ENCODE measurements at places on chromosomes 4 and X.

- DNase-seq = no peak
Measured at GRCh38 chr4:180953572-180953971, 1289.6 kb upstream of the TENM3 start.

DNA sequence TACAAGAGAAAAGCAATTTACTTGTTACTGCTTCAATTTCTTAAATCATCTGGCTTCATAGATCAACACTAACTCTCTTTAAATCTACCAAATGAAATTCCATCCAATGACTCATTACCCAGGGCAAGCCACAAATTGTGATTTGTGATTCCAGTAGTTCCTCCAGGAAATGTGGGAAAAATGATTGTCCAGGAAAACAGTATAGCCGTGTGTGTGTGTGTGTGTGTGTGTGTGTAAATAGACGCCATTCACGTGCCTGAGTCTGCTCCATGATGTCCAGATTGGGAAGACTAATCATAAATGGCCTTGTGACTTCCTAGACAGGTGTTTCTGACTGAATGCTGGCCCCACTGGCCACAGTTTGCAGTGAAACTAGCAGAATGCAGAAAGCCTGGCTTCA lies 121.3 kb downstream of the HS6ST2 start:
- no peak for DNase-seq

DNA sequence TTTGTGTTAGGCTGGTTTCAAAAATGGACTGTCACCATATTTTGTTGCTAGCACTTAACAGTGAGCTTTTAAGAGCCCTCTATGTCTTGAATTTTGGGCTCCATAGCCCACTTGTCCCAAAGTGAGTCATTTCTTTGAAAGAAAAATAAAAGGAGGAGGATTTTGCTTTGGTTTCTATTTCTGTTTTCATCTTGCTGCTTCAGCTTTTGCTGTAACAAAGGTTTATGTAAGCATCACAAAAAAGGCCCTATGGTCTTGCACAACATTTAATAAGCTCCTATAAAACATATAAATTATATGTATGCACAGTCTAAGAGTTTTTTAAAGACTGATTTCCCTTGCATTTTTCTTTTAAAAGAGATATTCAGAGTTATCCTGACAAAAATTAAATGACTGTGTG lies 105.2 kb downstream of the PHOX2B start:
- no peak for DNase-seq

DNA sequence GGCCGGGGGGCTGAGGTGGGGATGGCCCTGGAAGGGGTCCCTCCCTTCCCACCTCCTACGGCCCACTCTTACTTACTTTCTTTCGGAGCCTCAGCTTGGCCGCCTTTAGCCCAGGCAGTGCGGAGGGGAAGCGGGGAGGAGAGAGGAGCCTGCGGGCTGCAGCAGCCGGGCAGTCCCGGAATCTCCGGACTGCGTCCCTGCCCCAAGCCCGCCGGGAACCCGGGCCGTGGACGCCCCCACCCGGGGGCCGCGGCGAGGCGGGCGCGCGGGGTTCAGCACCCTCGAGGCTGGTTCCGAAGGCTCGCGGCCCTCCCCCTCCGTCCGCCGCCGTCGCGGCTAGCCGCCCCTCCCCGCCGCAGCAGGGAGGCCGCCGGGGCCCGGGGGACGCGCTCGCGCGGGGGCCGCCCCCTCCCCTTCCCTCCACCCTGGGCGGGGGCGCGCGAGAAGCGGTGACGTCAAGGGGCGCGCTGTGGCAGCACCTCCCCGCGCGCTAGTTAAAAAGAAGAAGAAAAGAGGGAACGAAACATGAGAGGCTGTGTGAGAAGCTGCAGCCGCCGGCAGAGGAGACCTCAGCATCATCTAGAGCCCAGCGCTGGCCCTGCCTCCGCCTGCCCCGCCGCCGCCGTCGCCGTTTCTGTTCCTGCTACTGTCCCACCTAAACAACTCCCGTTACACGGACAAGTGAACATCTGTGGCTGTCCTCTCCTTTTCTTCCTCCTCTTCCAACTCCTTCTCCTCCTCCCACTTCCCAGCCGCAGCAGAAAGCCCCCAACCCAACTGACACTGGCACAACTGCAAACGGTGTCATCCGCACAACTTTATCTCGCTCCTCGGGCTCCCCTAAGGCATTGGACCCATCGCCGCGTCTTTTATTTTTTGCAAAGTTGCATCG lies at the start of gene HHIP:
Gene HHIP (plus strand): TSS at position 526 of the 892 bp plus-strand sequence. CDS start 520 bp downstream, outside the sequence.
- DNase-seq = peak; percentile 26

DNA sequence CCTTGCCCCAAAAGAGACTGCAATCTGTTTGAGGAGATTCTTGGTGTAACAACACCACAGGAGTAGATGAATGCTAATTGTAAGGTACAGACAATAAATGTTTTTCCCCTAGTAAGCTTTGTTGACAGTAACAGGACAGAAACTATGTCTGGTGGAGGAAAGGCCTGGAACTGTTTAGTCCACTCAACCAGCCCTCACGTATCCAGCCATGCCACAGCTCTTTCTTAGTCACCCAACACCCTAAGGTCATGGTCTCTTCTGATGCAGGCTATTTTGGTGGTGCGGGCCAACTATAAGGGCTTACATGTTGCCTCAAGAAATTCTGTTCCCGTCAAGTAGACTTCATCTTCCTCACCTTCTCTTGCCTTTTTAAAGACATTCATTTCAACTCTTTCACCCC lies 75.9 kb upstream of the GAB1 start:
- DNase-seq = no peak

GRCh38 chrX:71128915-71129765 lies 10.7 kb downstream of the MED12 start:
- DNase-seq = peak; percentile 87

GRCh38 chrX:15909605-15910004 lies 55.0 kb upstream of the AP1S2 start:
- no peak for DNase-seq

- no peak for DNase-seq
Measured at GRCh38 chrX:73455171-73455570, 8.3 kb downstream of the CDX4 start.

- DNase-seq = no peak
Measured at GRCh38 chr4:478373-478772, 20.6 kb downstream of the ZNF721 start.

- peak; percentile 69 for DNase-seq
Measured at GRCh38 chr4:25234390-25235370, 847 bp downstream of the PI4K2B start.

- no peak for DNase-seq
Measured at GRCh38 chr4:39855909-39856512, 121.7 kb downstream of the PDS5A start.

- no peak for DNase-seq
Measured at GRCh38 chrX:30597216-30598012, 19.8 kb upstream of the TASL start.

GRCh38 chr4:186936496-186937375 lies 213.1 kb upstream of the FAT1 start:
- no peak for DNase-seq

DNA sequence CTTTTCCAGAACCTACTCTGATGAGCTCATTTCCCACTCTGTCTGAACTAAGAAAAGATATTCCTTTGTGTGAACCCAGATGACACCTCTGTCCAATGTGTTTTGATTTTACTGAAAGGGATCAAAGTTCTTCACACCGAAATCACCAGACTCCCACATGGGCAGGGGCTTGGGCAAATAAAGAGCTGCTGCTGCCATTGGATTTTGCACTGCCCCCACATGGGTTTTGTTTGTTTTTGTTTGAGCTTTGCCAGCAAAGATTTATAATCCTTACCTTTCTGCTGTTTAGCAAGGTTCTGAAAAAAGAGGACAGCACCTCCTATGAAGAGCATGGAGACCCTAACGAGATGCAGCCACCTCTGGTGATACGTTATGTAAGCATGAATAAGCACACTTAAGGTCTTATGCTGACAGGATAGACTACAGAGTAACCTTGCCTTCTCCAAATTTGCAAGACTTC lies 44.3 kb downstream of the HSD17B13 start:
- DNase-seq = no peak

DNA sequence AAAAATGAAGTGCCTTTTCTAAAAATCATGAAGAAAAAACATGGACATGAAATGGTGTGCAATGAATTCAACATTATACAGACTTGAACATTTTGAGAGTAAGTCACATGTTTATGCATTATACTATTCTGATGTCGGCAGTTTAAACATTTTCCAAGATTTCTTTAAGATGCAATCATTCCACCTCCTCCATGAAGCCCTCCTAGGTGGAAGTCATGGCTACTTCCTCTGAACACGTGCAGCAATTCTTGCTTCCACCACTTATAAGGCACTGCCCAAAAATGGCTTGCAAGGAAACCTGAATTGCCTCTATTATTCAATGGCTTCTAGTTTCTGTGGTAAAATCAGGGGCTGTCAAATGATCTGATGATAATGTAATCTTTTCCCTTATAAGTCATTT lies 25.8 kb downstream of the IGFBP7 start:
- no peak for DNase-seq

DNA sequence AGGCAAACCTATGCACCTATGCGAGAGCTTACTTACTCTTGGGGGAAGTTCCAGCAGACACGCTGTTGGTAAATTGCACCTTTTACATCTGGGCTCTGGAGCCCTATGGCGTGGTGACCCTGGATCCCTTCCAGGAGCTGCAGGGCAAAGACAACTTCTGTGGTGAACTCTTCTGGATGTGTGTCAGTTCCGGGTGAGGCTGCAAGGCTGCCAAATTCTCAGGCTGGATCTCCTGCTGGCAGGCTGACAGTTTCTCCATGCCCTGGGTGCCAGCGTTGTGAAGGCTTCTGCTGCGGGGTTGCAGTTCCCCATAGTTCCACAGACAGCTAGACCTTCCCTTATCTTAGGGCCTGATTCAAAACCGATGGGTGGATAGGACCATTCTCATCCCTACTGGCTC lies 37.9 kb downstream of the RAP2C start:
- DNase-seq = no peak

DNA sequence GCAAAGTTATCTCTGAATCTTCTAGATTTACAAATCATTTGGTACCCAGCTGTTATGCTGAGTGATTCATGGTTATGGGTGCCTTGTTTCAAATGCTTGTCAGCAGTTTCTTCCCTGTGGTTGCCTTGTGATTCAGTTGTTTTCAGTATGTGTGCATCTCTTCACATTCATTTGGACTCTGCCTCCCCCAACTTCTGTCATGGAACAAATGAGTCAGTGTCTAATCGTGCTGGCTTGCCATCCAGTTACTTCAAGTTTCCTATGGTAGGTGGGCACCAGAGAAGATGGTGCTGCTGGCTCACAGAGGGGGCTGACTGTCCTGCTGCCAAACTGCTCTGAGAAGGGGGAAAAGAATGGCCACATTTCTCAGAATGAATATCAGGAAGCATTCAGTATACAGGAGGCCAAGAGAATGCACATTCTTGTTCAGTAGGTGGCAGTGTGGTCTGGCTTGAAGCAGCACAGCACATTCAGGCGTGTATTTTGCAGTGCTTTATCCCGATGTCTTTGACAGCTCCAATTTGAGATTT lies 260.9 kb downstream of the GLUD2 start:
- peak; percentile 56 for DNase-seq

GRCh38 chr4:142181021-142181420 lies 544.6 kb downstream of the IL15 start:
- no peak for DNase-seq

DNA sequence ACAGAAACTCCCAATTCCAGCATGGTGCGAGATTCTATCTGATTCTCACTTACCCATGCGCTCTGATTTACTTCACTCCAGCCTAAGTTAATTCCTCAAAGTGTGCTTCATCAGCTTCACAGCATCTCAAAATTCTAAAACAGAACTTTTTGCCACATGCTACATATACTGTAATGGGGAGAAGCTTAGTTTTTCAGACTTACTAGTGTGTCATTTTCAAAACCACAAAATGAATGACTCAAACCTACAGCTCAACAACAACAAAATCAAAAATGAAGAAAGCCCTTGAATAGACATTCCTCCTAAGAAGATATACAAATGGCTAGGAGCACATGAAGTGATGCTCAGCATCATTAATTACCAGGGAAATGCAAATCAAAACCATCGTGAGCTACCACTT lies 14.9 kb downstream of the IRF2 start:
- DNase-seq = no peak

DNA sequence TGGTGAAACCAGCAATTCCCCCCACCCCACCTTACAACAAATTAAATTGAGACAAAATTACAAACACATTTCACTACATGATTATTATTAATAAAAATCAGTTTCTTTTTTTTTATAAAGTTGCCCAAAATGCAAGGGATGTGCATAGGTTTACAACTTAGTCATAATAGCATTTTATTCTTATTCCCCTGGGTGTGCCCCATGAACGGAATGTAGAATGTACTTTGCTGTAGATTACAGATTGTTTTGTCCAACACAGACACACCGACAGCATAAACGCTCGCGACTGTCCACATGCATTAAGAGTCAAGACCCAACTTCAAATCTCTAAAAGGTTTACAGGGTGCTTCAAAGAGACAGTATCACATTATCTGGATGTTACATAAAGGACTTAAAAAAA lies 72.3 kb downstream of the NYX start:
- DNase-seq = no peak

DNA sequence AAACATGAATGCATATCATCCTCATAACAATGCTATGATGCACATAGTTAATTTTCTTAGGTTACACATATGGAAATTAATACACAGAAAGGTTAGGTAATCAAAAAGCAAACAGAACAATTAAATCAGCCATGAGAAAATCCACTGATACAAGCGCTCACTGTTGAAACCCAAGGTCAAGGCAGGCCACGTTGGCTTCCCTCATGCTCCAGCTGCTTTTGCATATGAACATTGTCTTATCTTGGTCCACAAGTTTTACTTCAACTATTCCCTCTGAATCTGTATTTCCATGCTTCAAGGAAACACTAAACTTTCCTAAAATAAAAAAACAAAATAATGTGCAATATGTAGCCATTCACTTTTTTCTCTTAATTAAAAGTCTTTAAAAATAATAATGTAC lies 34.5 kb upstream of the PLA2G12A start:
- no peak for DNase-seq

GRCh38 chr4:113472864-113473263 lies 288.7 kb downstream of the CAMK2D start:
- DNase-seq = no peak

DNA sequence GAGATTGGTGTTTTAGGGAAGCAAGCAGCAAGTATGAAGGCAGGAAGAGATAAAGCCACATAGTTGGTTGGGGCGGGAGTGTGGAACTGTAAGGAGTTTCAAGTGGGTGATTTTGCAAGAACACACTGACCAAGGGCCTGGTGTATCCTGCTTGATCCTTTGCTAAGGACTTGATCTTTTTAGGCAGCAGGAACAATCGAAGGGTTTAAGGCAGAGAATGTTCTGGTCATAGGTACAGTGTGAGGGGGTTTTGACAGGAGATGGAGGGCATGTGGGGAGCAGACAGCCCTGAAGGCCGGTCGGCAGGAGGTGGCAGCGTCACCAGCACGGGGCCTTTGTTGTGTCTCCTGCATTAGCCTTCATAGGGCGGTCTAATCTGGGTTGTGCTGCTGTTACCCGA lies 54.7 kb downstream of the FAM193A start:
- DNase-seq = no peak

DNA sequence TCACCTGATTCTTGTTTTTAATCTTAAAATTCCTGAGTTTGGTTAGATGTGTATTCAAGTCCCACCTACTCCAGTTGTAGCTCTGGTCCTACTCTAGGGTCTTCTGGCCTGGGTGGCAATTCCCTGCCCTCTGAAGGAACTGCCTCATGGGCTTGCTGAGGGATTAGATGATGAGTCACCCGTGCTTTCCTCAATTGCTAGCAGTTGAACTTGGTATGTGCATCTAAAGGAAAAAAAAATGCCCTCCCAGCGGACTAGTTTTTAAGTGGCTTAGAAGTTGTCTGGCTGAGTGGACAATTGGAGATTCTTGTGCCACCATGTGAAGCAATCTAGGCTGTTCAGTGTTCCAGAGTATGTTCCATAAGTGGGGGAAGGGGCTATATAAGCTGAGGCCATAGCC lies 127.0 kb downstream of the CCNG2 start:
- DNase-seq = no peak

All from activated T-cell treated with anti-CD3 and anti-CD28 coated beads, Interleukin-2, amount 50 U/mL, for 48 hours (primary cell).